Amniotic stem cell (primary cell): ENCODE measurements at places on chromosomes 3 and 15.

DNA sequence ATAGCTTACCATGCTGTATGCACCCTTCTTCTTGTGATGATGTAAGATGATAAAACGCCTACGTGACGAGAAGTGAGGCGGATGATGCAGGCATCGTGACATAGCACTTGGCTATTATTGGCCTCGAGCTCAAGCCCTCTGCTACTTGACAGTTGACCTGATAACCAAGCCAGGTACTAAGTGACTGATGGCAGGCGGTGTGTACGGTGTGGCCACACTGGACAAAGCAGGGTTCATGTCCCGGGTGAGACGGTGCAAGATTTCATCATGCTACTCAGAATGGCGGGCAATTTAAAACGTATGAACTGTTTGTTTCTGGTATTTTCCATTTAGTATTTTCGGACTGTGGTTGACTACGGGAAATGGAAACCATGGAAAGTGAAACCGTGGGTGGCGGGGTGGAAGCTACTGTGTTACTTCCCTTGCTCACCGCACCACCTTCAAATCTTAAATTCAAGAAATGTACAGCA, 57.7 kb downstream of the SLC12A8 start:
- no peak for DNase-seq

DNA sequence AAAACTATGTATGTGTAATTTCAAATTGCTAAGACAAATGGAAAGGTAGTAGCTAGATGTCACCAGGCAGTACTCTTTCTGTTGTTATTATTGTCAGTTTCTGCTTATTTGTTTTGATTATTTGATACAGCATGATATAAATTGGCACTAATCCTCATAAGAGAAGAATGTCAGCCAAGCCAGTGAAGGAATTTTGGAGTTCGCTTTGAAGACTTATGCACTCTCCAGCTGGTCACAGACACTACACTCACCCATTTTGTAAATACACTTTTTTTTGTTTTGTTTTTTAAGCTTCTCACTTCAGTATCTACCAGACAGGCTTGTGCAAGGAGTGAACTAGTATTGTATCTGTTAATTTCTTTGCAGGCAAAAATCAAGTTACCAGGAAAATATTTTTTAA, 180.2 kb upstream of the TTC14 start:
- no peak for DNase-seq

GRCh38 chr3:190601622-190602021, 87.7 kb downstream of the IL1RAP start:
- DNase-seq = no peak

GRCh38 chr3:170705131-170705530, 119.3 kb upstream of the SLC7A14 start:
- no peak for DNase-seq

- no peak for DNase-seq
These were observed 221.2 kb downstream of the THRB start for GRCh38 chr3:24273491-24273890.

DNA sequence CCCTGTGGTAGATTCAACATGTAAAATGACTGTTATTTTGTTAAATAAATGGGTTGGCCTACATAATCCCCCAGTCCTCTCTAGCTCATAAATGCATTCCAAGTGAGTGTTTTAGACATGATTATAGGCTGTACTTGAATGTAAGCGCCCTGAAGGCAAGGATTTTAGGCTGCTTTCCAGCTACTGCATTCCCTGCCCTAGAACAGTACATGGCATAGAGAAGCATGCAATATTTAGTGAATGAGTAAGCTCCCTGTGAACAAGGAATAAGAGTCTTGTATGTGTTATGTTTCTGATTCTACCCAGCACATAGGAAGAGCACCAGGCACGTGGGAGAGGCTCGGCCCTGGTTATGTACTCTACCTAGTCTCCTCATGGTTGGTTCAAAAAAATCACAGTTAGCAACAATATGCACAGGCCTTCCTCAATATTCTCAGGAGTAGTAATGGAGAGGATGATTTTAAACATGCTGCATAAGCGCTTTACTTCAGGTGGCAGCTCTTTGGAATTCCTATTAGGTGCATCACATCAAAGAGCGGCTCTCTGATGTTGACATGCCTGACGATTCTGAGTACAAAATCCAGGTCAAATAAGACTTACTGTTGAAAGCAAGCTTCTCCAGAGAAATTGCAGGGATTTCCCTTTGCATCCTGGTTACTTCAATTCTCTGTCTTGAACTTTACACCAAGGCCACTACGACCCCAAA, 456.6 kb downstream of the MAGI1 start:
- DNase-seq = no peak

DNA sequence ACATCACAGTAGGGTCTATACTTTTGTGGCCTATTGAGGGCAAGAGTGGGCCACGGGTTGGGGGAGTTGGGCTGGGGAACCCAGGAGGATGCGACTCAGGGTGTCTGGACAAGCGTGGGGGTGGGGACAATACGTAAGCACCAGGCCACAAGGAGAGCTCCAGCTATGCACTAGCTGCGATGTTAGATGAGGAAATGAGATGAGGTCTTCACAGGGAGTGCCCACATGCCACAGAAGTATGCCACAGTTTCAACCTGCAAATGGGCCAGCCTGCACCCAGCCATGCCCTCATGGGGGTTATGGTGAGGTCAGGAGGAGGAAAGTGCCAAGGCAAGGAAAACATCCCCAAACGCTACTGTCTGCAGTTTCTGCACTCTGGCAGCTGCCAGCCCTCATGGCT, 30.5 kb downstream of the CACNA2D2 start:
- no peak for DNase-seq

- no peak for DNase-seq
These were observed at the start of gene PLCD1 for GRCh38 chr3:38029400-38030125. Gene PLCD1, minus strand, starts transcription at chr3:38029642. Its CDS starts 103 bp downstream, at chr3:38029539.

- DNase-seq = no peak
These were observed 63.0 kb downstream of the VPS8 start for GRCh38 chr3:184874709-184875644.

GRCh38 chr3:168262887-168263286, 167.2 kb upstream of the GOLIM4 start:
- DNase-seq = no peak

DNA sequence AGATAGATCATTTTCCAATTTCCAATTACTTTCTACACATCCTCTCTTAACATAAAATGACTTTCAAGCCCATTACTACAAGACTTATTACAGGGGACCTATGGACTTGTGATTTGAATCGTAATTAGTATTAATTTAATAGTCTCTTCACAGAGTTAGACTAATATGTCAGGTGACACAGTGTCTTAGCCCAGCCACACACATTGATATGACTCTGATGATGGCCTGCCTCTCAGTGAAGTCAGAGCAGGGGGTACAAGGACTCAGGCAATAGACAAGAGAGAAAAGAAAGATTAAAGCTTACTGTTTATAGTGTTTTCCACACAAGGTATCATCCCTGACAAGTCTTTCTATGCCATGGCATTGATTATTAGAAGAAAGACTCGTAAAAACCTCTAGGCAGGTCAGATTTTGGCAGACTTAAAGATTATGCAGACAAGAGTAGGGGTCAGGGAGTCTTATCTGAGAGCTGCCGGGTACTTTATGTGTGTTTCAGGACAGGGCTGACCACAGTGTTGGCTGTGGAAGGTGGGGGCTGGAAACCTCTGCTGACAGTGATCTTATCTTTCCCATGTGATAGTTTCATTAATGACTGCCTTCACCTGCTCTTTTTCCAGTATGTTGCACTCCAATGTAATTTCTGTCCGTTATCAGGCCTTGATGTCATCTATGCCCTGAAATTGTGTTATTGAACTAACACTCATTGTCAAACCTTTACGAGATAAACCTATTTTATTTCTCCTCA, 50.1 kb downstream of the B3GALNT1 start:
- no peak for DNase-seq

DNA sequence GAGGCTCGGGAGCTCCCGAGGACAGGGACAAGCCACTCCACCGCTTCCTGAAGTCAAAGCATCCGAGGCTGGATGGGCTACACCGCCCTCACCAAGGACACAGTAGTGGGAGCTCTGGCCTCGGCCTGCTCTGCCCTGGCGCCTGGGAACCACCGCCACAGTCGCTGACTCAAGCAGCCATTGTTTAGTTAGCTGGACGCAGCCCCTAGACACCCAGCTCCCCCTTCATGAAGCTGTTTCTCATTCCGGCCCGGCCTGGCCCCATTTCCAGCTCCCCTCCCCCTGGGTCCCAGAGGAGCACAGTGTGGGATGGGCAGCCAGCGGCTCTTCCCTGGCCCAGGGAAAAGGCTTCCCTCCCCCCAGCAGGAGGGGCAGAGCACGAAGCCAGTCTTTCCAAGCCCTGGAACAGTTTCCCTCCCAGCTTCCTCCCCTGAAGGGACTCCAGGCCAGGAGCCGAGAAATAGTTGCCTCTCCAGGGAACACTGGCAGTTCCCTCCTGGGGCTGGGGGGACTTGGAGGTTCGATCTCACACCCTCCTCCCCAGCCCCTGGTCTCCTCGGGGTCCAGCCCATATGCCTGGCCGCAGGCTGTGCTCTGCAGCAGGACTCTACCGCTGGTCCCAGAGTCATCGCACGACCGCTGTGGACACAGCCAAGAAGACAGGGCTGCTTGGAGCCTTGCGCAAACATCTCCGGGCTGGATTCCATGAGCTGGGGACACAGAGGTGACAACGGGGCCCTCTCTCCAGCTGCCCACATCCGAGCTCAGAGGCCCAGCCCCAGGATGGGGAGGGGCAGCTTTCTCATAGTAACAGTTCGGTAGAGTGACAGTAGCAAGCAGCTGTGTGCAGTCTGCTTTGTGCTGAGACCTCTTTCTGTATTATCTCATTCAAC, 10.0 kb downstream of the PLXND1 start:
- peak; percentile 51 for DNase-seq

GRCh38 chr3:122392868-122393844, 9.2 kb downstream of the FAM162A start:
- peak; percentile 19 for DNase-seq

DNA sequence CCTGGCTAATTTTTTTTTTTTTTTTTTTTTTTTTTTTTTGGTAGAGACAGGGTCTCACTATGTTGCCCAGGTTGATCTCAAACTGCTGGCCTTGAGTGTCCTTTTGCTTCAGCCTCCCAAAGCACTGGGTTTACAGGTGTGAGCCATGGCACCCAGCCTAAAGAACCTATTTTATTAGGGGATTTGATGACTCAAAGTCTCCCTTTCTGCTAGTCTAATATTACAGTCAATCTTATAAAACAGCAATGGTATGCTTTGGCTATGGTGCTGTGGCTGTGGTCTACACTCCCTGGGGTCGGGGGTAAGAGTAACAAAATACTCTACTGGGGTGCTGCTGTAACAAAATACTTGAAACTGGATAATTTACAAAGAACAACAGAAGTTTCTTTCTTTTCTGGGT, 44.8 kb downstream of the ZNF589 start:
- DNase-seq = no peak

GRCh38 chr3:171427771-171428320, 32.4 kb downstream of the TNIK start:
- no peak for DNase-seq

DNA sequence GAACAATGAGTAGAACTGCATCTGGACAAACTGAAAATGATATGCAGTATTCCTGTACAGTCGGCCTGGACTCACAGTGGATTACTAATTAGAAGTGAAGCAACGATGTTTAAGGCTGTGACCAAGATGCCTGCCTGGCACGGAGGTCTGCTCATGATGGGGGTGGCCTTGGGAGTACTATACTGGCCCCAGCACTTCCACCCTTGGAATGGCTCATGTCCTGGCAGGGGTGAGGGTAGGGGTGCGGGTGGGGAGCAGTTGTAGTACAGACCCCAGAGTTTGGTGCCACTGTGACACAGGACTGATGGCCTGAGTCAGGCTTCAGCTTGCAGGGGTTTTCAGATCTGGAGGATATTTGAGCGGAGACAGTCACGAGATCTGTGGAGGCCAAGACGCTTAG, 55.1 kb upstream of the ICE2 start:
- no peak for DNase-seq

DNA sequence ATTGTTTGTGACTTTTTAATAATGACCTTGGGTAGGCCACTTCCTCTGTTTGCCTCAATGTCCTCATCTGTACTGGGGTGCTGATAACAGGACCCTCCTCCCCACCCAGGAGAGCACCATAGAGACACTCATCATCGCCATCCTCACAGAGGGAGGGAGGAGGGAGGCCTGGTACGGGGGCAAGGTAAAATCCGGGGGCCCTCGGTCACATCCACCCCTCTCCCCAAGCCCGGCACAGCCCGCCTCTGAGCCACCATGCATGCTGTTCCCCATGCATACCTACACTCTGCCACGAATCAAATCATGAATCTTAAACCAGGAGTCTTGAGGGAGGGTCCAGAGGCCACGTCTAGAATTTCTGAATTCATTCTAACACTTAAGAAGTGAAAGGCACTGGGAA, 74.9 kb upstream of the IQSEC1 start:
- no peak for DNase-seq

DNA sequence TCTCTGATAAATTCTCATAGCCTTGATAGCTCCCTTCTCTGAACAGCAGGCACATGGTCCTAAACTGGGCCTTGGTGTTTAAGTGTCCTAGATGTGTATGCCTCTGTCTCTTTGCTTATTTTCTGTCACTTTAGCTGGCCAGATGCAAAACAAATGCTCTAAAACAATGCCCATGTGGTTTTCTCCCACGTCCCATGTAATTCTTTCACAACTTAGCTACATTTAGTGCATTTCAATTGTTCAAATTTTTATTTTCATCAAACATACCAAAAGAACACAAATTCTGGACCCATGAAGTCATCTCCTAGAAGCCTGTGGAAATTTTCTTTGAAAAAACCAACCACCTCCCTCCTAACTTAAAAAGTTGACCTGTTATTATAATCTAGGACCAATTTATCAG, 491.3 kb upstream of the AGTR1 start:
- DNase-seq = no peak

DNA sequence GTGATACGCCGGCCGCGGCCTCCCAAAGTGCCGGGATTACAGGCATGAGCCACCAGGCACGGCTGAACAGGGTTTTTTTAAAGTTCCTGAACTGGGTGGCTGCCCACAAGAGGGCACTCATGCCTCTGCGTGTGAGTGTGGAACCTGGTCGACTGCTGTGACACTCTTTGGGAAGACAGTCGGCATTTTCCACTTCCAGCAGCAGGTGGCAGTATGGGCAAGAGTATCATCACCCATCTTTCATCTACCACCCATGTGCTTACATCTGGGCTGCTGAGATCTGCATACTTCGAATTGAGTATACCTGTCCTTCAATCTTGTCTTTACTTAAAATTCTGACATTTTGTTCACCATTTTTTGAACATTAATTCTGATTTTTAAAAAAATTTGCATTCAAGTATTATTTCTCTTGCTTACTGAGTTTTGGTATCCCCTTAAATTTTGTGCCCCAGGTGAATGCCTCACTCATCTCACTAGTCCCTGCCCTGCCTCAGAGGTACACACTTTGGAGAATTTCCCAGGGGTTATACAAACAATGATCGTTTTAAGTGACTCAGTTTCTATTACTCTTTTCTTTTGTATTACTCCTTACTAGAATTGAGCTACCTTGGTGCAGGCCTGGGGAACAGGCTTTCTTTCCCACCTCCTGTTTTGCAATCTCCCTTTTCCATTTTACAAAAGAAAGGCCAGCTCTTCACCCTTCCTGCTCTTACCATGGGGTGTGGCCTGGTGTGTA, 11.8 kb downstream of the CLEC3B start:
- DNase-seq = peak; percentile 85
